ENCODE measurements at places on chromosomes 16 and 17.

- DNase-seq = peak; percentile 37
These were observed at the start of gene ADGRG1 for GRCh38 chr16:57628008-57628781. TSS of gene ADGRG1 (plus strand) at chr16:57628630. CDS start at chr16:57650288, 21,658 bp downstream.

- no peak for DNase-seq
These were observed 77.6 kb upstream of the GSE1 start for GRCh38 chr16:85535352-85536072.

GRCh38 chr16:12078405-12079280, 102.1 kb downstream of the SNX29 start:
- no peak for DNase-seq

DNA sequence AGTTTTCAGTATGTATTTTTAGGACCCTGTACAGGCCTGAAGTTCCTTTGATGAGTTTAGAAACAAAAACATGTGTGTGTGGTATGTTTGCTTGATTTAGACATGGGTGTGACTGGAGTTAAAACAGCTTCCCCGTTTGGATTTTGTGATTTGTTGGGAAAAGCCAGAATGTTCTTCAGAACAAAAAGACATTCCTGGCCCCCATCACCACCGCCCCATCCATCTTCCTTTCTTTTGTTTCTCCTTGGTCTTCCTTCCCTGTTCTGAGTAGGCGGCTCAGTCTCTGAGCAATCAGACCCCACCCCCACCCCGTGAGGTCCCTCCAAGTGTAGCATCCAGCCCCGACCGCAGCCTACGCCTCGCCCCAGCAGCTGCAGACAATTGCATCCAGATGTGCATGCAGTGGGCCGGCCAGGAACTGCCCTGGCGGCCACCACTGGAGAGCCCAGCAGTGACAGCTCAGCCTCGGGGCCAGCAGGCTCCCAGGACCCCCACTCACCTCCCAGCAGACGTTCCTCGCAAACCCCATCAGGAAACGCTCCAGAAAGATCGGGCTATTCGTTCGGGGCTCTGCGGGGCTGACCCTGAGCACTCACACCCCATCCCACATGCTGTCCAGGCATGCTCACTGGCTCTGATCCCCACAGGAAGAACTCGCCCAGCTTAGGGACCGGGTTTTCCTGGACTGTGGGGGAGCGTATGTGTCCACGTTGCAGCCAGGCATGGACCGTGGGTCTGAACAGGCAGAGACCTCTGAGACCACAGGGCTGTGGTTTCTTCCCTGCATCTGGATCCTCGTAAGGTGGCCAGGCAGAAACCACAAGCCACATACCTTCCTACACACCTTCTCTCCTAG, 99.8 kb upstream of the CDH5 start:
- DNase-seq = no peak

DNA sequence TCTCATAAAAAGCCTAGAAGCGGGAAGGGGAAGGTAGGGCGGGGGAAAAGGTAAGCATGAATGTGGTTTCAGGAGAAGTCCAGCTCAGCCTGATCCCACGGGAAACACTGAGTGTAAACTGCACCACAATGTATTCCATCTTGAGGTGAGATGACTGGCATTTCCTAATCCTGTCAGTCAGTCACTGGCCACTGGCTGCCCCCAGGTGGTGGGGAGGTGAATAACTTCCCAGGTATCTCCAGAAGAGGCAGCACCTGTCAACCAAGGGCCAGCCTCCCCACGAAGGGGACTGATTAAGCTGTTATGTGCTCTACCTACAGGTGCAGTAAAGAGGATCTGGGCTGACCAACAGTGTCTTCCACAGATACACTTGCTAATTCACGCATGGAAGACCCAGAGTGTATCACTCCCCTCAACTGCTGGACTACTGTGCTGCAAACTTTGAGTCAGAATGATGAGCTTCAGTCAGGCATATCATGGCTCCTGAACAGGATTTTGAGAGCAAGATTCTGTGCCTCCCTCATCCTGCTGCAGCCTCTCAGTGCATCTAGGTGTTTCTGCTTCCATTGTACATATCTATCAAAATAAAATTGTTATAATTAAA, 108.5 kb upstream of the CCL2 start:
- DNase-seq = peak; percentile 20

DNA sequence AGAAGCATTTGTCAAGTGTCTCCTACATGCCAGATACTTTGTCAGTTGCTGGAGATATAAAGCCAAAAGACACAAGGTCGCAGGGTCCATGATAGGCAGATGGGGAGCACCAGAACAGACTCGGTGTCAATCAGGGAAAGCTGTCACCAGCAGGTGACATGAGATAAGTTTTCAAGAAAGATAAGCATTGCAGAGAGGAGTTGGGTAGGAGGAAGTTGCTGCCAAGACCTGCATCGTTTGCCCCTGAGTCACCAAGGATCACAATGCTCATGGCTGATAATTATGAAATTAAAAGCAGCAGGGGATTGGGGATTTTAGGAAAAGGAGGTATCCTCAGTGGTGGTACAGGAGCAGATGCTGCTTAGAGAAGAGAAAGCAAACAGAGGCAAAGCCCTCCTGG, 551.1 kb upstream of the CDH11 start:
- DNase-seq = no peak

DNA sequence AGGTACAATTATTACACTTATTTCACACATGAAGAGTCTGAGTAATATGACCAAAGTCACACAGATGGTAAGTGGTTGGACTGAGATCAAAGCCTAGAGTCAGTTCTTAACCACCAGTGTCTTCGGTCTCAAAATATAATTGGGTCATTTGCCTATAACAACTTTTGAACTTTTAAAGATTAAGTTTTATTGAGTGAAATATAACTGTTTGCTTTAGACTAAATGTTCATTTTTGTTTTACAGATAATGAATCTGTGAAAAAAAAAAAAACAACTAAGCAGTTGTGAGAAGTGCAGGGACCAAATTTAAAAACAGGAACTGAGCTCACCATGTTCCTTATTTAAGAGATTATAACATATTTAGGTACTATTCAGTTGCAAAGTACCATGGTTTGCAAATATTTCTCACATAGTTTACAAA, 150.1 kb downstream of the ITFG1 start:
- DNase-seq = no peak

- DNase-seq = peak; percentile 72
These were observed 10.5 kb downstream of the DOK4 start for GRCh38 chr16:57475711-57476339.

- no peak for DNase-seq
These were observed 792 bp downstream of the SECTM1 start for GRCh38 chr17:82332669-82333278.

GRCh38 chr16:68385371-68385770, 62.9 kb downstream of the SMPD3 start:
- no peak for DNase-seq

GRCh38 chr16:66950971-66951790, 9.9 kb upstream of the CES3 start:
- no peak for DNase-seq

DNA sequence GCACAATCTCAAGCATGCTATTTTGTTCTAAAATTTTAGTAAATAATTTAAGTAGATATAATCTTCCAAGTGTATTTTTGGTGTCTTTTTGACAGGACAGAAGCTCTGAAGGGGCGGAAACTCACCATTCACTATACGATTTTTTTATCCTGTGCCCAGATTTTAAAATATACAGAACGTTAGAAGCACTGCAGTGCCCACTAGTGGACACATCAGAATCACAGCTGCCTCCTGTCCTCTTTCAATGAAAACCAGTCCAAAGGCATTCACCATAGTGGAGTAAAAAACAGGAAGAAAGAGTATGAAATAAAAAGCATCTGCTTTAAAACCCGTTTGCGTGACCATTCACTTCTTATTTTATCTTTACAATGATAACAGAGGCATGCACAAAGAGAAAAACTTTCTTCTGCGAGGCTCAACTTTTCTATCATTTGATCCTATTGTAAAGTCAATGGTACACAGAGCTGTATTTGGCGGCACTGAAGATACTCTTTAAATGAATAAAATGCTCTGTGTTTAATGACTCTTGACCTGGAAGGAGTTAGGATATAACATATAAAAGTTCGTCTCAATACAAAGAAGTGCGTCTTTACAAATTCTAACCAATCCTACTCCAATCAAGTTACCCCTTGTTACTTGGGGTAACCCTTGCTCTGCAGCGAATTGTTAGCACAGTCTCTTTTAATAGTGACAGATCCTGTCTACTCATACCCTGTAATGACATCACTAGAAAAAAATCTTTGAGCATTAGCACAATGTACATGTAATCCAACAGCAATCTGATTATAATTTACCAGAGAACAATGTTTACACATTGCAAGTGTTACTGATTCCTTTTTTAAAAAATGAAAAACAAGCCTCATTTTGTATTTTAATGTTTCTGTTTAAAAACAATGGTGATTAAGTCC, 339.8 kb upstream of the PSMD7 start:
- DNase-seq = no peak

DNA sequence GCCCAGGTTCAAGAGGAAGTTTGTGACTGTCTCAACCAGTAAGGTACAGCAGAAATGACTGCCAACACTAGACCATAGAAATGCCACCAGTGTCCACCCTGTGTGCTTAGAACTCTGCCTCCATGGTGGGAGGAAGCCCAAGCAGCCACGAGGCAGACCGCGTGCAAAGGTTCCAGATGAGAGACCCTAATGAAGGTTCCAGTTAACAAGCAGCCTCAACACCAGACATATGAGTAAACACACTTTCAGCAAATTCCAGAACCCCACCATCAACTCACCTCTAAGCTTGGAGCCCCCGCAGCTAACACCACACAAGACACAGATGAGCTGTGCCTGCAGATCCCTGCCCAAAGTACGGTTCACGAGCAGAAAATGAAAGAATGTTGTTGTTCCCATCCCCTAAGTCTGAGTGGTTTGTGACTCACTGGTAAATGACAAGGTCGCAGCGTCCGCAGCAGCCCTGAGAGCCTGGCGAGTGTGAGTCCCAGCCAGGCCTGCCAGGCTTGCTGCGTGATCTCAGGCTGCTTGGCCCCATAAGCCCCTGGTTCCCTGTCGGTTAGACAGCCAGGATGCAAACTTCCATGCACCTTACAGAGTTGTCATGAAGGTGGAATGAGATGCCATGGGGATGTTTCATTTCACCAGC, 193.7 kb downstream of the C16orf95 start:
- DNase-seq = no peak

- DNase-seq = no peak
These were observed 5.6 kb downstream of the STAT5B start for GRCh38 chr17:42270596-42270995.

- DNase-seq = no peak
These were observed 15.6 kb upstream of the TMEM98 start for GRCh38 chr17:32912218-32912897.

GRCh38 chr16:68382296-68382718, 66.0 kb downstream of the SMPD3 start:
- no peak for DNase-seq

DNA sequence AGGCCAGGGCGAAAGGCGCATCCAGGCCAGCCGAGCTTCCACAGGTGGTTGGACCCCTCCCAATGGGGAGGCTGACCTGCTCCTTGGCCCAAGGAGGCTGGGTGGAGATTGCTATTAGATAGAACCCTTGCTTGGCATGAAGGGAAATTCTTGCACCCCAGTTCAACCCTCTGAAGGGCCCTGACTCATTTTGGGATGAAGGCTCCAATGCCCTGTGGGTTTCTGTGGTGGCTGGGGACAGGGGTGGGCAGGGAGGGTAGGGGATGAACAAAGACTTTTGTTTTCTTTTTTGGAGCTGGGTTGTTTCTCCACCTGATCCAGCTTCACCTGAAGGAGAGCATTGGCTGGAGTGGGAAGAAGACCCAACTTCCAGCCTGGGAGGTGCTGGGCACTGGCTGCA, 16.7 kb upstream of the TBX21 start:
- no peak for DNase-seq

DNA sequence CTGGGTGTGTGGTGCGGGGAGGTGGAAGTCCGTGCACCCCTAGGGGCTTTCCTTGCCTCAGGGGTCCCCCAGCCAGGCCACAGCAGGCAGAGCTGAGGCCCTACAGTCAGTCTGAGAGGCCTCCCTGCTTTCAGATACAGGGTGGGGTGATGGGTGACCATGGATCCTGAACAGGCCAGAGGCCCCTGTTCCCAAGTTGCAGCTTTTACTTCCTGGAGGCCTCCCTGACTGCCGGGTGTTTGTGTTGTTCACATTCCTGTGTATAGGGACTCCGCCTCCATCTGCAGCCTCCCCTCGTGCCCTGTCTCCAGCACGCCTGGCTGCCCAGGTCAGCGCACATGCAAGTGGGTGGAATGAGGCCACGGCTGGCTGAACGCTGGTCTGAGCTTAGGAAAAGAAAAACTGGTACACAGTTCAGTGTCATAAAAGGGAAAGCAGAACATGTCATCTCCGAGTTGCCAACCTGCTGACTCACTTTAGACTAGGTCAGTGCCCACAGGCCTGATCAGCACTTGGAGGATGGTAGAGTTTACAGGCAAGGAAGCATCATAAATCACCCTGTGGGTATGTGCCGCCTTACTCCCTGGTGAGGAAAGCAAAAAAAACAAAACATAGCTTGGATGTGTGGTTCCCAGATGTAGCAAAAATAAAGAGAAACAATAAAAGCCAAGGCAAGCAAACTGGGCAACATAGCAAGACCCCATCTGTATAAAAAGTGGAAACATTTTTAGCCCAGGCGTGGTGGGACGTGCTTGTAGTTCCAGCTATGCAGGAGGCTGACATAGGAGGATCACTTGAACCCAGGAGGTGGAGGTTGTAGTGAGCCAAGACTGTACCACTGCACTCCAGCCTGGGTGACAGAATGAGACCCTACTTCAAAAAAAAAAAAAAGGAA, 6.2 kb upstream of the SLC7A6 start:
- no peak for DNase-seq

- no peak for DNase-seq
These were observed 57.0 kb downstream of the FOXL1 start for GRCh38 chr16:86635176-86635876.

DNA sequence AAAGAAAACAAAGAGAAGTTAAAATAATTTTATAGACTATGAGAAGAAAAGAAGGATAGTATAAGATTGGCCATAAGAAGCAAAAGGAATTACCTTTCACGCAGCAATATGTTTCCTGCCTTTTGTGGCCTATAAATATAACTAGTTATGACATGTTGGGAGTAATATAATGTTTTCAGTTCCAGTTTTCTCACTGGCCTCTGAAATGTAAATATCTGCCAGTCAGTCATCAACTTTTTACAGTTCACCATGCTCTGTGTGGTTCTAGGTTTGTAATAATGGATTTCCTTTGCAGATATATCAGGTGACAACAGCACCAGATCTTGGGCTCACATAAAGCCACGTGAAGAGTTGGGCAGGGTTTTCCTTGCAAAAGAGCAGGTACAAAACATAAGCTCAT, 94.3 kb downstream of the ABCA8 start:
- DNase-seq = no peak

- DNase-seq = no peak
These were observed 80.6 kb upstream of the CCL2 start for GRCh38 chr17:34174496-34174895.

- peak; percentile 72 for DNase-seq
These were observed at the start of gene CDK10 for GRCh38 chr16:89686520-89687091. TSS of gene CDK10 (plus strand) at chr16:89686689. CDS start at chr16:89686711, 22 bp downstream.

Data from activated T-helper 1 cell treated with anti-CD3 and anti-CD28 coated beads, Interleukin-2, amount 50 U/mL, for 16 hours (primary cell).